Dorsolateral prefrontal cortex (tissue), 122 donors: ENCODE measurements at places on chromosomes 4 and X.
A peak's percentile ranks its signal among the peaks of the same experiment; 100 is the strongest.

GRCh38 chrX:48897157-48897624 is 377 bp downstream of the TIMM17B start:
- DNase-seq, result peak; percentile 81

DNA sequence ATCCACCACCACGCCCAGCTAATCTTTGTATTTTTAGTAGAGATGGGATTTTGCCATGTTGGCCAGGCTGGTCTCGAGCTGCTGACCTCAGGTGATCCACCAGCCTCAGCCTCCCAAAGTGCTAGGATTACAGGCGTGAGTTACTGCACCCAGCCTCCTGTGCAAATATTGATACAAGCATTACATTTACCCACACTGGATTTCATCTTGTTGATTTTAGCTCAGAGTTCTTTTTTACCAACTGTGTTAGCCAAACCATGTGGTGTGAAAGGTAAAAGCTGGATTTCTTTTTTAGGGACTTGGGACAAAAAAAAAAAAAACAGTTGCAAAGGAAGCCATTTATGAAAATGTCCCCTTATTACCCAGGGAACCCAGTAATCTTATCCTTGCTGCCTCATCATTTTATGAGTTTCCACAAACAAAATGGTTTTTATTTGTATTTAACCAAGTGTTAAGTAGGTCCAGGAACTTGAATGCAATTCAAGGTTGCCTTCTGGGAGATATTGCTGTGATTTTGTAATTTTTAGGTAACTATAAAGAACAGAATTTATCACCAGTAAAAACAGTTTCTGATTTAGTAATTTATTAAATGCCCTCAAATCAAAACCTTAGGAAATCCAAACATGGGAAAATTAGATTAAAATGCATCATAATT is 202.5 kb downstream of the PALLD start:
- no peak for DNase-seq

GRCh38 chr4:122045533-122045932 is 93.7 kb upstream of the TRPC3 start:
- no peak for DNase-seq

DNA sequence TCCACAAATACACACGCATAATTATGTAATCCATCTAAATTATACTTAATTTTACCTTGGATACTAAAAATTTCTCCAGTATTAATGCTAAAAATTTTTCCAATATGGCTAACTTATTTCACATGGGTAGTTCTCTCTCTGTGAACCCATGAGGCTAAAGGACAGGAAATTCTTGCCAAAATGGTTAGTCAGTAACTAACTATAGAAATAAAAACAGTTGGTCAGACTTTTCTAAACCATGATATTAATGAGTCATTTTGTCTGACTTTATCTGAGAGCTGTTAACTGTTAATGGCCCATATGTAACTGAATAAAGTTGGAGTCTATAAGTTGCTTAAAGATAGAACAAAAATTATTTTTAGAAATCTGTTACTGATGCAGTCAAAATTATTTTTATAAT is 549.4 kb downstream of the TLL1 start:
- no peak for DNase-seq

- no peak for DNase-seq
These were observed 50.5 kb downstream of the IL15 start for GRCh38 chr4:141686879-141687278.

DNA sequence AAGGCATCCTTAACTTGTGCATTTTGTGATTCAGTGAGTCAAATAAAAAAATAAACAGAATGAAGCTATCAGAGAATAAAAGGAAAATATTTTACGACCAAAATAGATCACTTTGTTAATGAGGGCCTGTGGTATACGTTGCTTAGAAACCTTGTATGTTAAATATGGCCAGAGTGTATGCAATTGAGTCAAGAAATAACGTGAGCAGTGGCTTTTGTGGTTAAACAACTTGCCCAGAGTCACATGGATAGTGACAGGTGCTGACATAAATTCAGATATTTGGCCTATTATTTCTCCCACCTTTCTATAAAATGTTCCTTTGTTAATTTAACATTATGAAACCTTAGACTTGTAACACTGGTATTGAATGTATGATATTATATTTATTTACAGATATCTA is 393.4 kb downstream of the PABPC4L start:
- no peak for DNase-seq

DNA sequence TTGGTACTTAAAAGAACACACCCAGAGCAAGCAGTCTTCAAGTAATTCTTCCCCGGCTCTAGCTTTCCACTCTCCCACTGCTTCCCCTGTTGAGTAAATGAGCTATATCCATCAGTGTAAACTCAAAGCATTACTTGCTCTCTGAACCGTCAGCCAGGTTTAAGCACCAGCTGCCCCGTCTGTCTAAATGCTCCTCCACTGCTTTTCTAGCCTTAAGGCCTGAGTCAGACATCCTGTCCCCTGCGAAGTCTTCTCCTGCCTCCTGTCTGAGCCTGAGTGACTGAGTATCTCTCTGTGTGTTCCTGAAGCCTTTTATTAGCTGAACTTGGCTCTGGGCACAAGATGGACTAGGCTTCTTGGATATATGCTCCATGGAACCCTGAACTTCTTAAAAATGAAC is 205.1 kb downstream of the STK32B start:
- no peak for DNase-seq

DNA sequence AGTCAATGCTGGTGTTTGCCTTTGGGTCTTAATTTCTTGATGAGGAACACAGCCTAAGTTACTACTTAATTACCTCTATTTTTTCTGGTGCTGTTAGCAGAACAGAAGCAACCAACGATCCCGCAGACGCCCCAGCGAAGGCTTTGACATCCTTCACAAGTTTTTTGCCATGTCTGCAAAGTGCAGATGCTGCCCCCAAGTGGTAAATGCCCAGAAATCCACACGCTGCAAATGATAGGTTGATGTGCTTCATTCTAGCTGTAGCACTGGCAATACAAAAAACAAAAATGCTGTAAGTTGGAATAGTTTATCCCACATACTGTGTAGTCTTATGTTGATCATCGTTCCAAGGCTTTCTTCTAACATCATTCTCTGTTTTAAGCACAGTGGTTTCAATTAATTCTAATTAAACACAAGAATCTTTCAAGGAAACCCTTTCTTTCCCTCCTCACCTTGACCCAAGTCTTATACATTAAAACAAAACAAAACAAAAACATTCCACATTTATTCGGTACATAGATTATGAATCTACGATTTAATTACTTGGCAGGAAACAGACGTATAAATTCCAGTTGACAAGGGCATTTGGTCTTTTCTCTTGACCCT is 1.2 kb downstream of the PNPLA4 start:
- DNase-seq, result peak; percentile 75

- no peak for DNase-seq
These were observed 49.6 kb downstream of the DKK2 start for GRCh38 chr4:106986486-106986885.

GRCh38 chr4:26731351-26732035 is 129.1 kb upstream of the STIM2 start:
- DNase-seq, result no peak

DNA sequence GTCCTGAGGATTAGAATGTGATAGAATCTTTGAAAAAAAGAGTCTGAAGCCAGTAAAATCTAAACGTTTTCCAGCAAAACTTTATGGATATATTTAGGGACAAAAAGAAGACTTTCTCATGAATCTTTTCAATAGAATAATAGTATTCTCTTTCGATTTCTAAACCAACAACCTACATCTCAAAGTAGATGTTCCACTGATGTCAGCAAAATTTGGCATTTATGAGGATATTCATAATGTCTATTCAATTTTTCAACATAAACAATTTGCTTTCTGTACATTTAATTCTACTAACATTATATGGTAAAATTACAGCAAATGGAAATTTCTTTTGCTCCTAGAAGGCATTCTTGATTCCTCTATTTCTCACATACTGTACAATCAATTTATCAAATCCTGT is 886.5 kb downstream of the CENPC start:
- no peak for DNase-seq

DNA sequence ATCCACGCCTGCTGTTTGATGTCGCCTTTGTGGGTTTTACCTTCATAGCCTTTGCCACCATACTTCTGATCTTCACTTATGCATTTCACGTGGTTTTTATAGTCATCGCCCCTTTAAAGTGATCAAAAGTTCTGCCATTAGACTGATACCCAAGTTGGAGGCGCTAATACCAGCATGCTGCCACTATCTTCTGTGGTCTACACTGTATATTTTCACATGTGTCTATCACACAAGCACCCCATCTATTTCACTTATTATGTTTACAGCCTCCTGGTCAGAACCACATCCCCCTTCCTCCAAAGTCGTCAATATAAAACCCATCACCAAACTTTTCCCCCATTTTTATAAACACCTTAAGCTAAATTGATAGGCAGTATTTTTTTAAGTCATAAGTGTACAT is 8.2 kb downstream of the LYAR start:
- no peak for DNase-seq

DNA sequence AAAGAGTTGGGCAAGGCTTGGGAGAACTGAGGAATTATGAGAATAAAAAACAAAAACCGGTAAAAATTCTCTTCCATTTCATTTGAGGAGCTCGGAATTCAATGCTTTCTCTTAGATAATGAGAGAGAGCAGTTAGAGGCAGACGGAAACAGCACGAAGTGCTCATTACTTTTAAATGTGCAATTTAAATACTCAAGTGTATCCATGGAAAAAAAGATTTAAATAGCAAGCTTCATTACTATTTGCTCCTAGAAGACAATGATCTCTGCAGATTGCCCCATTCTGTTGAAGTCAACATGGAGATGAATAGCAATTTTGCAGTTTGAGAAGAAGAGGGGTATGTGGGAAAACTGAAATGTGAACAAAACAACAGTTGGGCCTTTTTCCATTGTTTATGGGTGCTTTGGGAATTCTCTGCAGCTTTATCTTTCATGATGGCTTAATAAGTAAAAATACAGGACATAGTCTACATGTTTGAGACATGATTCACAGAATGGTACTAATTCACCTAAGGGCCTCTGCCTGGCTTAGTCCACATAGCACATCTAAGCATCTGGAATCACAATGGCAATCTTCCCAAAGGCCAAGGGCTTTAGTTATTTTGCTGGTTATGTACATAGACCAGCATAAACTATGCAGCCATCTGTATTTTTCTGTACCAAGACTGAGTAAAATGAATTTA is 512.7 kb upstream of the FAT1 start:
- no peak for DNase-seq

DNA sequence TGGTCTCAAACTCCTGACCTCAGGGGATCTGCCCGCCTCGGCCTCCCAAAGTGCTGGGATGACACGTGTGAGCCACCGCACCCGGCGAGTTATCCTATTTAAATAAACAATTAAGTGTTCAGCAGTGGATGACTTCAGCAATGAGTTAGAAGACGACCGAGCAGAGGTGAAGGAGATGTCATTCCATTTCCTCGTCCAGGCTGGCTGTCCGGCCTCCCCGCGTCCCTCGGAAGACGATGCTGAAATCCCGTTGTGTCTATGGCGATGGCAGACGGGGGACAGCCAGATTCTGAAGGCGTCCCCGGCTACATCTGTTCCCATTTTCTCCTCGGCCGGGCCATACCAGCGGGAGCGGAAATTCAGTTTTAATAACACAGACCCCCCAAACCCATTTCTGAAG is 209.8 kb downstream of the CRLF2 start:
- DNase-seq, result no peak

DNA sequence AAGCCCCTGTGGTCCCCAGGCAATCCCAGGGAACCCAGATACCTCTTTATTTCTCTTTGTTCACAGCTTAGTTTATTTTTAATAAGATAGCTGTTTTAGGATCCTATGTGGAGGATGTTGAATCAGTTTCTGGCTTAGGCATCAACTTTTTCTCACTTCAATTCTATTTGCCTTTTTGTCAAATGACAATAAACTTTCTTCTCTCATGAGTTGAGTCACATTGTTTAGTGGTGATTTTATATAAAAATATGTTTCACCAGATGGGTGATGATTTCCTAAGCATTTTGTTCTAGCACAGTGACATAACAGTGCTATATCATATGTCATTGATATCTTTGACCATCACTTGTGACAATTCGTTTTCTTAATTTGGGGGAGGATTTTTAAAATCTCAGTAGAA is 198.1 kb upstream of the PUDP start:
- no peak for DNase-seq

GRCh38 chr4:186762865-186763264 is 39.2 kb upstream of the FAT1 start:
- no peak for DNase-seq

GRCh38 chr4:67879486-67879885 is 4.3 kb downstream of the TMPRSS11D start:
- DNase-seq, result no peak

- DNase-seq, result no peak
These were observed 599.5 kb downstream of the FSTL5 start for GRCh38 chr4:161564230-161564834.

DNA sequence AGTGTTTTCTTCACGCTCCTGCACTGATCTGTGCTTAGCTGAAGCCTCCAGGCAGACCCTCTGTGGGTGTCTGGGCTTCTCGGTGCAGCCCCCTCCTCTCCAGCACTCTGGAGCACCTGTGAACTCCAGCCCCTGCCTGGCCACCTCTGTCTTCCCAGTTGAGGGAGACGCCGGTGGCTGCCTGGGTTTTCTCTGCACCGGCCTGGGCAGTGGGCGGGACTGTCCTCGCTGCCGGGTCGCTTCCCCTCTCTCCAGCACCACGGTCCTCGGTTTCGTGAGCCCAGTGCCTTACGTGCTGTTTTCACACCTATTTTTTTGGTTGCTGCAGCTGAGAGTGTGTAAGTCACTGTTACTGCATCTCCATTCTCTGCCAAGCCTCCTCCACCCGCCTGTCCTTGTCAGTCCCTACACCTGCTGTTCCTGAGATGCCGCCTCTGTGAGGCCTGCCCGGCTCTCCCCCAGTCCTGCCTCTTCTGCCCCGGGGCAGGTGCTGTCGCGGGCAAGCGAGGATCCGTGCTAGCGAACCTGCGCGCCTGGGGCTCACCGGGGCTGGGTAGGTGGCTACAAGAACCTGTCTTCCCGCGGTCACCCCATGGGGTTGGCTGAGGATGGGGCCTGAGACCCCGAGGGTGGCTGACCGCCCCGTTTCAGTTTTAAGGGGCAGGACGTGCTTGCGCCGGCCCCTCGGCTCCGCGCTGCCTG is 2.4 kb upstream of the FGFRL1 start:
- no peak for DNase-seq

GRCh38 chr4:107210450-107211239 is 174.5 kb upstream of the DKK2 start:
- DNase-seq, result no peak

DNA sequence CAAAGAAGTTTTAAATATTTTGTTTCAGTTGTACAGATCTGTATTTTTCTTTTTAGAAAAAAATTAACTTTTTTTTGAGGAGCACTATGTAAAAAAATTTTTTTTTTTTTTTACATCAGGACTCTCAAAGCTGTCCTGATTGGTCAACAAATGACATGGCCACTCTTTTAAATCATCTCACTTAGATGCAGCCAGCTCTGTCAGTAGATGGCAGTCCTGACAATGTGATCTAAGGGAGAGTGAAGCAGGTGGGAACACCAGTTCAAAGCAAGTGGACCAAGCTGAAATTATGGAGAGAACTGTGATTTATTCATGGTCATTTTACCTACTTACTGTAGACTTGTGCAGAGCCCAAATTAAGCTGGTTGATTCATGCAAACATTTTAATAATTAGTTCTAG is 174.7 kb upstream of the GPRIN3 start:
- DNase-seq, result no peak

GRCh38 chr4:2732526-2732925 is 23.6 kb downstream of the TNIP2 start:
- DNase-seq, result no peak

- no peak for DNase-seq
These were observed 9.8 kb downstream of the ARAF start for GRCh38 chrX:47570794-47571193.
